ENCODE measurements at places on chromosomes 11 and 22.

GRCh38 chr11:79049741-79050179, 391.1 kb downstream of the TENM4 start:
- no peak for DNase-seq

- DNase-seq: no peak
Observed at GRCh38 chr11:13966013-13966412, 3.5 kb downstream of the SPON1 start.

DNA sequence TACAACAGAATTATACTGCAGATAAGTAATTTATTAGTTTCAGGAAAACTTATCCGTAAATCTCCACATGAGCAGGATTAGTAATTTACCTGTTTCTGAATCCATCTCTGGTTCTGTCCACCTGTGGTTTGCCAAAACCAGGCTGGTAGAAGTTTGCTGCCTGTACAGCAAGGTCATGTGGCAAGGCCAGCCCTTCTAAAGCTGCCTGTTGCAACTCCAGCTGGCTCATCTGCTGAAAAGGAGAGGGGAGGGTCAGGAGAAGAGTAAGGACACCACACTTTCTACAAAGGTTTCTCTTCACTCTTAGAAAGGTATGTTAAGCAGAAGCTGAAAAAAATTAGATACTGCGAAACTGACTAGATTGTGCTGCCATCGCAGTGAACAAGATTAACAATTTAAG, 42.3 kb downstream of the EIF4ENIF1 start:
- DNase-seq: no peak

GRCh38 chr11:24043842-24044241, 453.0 kb upstream of the LUZP2 start:
- DNase-seq: no peak

GRCh38 chr22:46996595-46997310, 234.3 kb downstream of the TBC1D22A start:
- no peak for DNase-seq
